HL-60 (cell line): ENCODE measurements at places on chromosomes 3 and 15.
A peak's percentile ranks its signal among the peaks of the same experiment; 100 is the strongest.

DNA sequence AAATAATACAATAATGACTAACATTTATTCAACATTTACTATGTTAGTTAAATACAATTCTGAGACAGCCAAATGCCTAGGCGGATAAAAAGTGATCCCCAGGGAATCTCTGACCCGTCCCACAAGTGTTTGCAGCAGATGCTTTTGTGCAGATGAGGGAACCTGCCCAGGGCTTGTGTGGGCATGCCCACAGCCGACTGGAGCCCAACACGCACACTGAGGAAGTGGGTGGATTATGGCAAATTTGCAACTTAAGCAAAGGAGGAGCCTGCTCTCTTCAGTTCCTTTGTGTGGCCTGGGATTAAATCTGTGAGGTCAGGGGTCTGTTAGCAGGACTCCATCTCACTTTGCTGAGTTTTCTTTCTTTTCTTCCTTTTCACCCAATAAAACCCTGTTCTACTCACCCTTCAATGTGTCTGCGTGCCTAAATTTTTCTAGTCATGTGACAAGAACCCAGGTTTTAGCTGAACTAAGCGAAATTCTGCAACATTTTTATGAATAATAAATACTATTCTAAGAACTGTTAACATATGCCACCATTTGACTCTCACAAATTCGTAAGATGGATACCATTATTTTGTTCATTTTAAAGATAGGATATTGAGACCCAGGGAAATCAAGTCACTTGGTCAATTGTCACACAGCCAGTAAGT, 13.9 kb upstream of the RTP1 start:
- DNase-seq, result no peak

DNA sequence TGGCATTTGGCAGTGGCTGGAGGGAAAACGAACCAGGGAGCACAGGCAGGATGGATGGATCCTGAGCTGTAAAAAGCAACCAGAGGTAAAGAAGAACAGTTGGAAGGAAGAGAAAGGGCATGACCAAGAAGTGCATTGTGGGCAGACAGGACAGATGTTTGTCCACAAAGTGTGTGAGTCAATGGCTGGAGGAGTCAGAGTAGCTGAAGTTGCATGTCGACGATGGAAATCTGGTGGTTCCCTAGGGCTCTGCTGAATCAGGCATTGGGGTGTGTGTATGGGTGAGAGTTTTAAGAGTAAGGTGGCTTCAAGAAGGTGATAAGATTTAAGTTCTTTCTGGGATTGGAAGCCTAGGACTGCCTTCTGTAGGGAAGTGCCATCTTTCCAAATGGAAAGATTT, 214.0 kb upstream of the BHLHE40 start:
- DNase-seq, result no peak

GRCh38 chr3:93969443-93969842, 4.3 kb downstream of the PROS1 start:
- DNase-seq, result no peak

- no peak for DNase-seq
Observed at GRCh38 chr3:34934660-34935059, 704.7 kb upstream of the ARPP21 start.

GRCh38 chr3:186216900-186217819, 108.3 kb upstream of the ETV5 start:
- DNase-seq, result no peak

DNA sequence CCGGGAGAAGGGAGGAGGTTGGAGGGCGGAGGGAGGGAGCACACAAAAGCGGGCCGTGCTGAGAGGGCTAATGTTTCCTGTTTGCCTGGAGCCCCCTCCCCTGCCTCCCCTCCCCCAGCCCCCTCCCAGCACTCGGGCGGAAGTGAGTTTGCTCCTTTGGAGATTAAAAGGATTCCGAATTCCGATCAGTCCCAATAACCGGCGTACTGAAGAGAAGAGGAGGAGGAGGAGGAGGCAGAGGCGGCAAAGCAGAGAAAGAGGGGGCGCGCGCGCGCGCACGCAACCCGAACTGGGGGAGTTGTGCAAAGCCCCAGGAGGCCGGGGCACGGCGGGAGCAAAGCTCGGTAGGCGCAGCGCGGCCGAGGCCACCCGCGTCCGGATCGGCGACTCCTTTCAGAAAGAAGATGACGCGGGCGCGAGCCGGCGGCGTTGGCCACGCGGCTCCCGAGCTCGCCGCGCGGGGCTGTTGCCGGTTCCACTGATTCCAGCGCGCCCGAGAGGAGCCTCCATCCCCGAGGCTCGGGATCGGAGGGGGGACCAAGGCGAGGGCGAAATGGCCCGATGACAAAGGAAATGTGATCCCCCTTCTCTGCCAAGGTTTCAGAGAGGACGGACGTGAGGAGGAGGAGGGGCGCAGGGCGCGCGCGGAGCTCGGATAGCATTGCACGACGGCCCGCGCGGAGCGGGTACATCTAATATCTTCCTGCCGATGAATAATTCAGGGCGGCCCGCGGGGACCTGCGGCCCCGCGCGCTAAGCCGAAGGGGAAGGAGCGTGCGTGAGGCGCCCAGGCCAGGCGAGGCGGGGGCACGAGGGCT, 1.1 kb upstream of the TRIM71 start:
- peak; percentile 2 for DNase-seq

DNA sequence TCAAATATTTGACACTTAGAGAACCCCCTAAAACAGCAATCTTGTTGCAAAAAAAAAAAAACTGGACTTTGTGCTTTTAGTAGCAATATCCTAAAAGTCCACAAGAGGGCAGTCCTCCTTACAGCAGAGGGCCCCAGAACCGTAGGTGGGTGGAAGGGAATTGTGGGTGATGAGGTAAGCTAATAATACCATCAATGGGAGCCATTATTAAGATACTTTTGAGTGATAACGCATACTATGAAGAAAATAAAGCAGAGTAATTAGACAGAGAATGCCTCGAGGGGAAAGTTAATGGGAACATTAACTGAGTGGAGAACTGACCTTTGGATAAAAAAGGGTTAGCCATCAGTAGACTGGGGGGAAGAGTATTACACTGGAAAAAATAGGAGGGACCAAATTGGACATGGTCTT, 229.9 kb downstream of the THRB start:
- DNase-seq, result peak; percentile 12

- DNase-seq, result no peak
Observed at GRCh38 chr15:44366971-44367370, 60.5 kb upstream of the CTDSPL2 start.

DNA sequence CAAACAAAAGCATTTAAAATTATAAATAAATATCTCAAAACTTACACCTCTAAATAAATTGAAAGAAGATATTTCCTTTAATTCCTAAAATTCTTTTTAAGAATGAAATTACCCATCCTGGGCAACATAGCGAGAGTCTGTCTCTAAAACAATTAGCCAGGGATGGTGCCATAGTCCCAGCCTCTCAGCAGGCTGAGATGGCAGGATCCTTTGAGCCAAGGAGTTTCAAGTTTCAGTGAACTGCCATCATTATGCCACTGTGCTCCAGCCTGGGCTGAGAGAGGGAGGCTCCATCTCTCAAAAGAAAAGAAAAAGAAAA, 25.4 kb downstream of the AADAC start:
- DNase-seq, result no peak

GRCh38 chr3:63400246-63400860, 122.2 kb downstream of the SYNPR start:
- DNase-seq, result no peak

DNA sequence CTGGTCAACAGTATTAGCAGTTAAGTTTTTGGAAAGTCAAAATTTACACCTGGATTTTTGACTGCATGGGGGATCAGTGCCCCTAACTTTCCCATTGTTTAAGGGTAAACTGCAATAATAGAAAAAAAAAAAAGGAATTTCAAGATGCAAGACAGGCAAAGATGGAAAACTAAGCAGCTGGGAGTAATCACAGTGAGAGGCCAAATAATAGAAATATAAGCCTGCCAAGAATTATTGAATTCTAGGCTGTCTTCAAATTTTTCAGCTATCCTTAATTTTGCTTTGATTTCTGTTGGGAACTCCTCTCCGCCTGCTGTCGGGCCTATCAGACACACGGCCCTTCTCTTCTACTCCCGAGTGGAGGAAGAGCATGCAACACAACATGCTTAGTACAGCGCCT, 215.5 kb upstream of the LMCD1 start:
- no peak for DNase-seq

DNA sequence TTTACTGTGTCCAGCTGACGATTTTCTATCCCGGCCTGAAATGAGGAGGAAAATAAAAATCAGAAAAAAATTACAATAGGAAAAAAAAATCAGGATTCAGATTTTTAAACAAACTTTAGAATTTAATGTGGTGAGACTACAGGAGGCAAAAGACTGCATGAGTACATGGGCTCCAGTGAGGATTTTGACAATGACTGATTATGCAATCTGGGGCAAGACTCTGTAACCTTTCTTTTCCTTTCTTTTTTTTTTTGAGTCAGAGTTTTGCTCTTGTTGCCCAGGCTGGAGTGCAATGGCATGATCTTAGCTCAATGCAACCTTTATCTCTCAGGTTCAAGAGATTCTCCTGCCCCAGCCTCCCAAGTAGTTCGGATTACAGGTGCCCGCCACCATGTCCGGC, 29.9 kb downstream of the SPG11 start:
- no peak for DNase-seq

DNA sequence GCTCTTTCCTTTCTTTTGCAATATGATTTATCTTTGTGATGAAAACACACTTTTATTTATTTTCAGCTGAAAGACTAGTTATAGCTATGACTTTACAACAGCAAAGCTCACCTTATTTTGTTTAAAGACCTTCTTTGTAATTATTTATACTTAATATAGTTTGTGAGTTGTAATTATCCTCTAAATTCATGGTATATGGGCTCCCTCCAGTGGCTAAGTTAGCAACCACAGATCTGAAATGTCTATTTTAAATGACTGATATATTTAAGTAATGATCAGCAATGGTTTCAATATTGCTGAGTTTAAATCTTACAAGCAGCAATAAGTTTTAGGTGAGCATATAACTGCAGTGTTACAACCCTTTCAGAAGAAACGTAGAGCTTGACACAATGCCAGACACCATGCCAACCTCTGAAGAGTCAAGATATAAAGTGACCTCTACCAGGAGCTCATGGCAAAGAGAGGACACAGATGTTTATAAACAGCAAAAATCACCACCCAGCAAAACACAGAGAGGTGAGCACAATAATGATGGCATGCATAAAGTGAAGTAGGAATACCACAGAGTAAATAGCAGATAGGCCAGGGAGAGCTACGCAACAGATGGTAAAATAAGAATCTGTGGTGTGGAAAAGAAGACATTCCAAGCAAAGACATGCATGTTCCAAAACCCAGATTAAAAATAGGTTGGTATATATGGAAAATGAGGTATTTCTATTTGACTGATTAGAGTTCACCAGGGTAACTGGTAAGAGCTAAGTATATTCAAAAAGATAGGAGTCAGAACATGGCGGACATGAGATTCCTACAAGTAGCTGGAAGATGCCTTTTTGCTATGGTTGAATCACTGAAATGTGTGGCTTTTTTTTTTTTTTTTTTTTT, 143.7 kb upstream of the ZNF385D start:
- no peak for DNase-seq

DNA sequence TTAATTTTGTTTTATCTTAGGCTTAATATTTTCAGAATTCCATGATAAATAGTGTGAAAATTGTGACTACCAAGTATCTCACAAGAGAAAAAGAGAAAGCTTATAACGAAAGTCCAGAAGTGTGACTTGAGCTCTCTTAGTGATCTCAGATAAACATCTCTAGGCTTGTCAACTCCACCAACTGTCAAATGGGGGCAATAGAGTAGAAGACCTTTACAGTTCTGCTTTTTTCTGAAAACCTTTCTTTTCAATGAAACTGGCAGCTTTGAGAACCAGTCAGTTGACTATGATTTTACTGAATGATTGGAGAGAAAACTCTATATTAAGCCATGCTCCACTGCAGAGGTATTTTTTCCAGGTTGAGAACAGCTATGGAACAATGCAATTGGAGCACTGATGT, 119.2 kb upstream of the TP63 start:
- peak; percentile 41 for DNase-seq

GRCh38 chr15:81497238-81497637, 123.2 kb upstream of the TMC3 start:
- DNase-seq, result no peak

DNA sequence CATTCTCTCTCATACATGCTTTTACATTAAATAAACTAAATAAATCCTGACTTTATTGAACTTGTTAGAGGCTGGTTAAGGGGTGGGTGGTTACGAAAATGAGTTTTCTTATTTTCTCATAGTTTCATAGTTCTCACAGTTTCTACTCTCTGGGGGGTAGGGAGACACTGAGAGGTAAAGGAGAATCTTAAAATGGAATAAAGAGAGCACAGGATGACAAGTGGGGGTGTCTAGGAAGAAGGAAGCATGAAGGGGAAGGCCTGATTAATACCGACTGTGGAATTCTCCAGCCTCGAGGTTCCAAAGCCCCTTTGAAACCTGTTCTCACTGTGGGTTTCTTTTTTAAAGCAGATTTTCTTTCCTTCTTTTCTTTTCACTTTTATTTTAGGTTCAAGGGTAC, 66.4 kb upstream of the TRA2B start:
- DNase-seq, result no peak

DNA sequence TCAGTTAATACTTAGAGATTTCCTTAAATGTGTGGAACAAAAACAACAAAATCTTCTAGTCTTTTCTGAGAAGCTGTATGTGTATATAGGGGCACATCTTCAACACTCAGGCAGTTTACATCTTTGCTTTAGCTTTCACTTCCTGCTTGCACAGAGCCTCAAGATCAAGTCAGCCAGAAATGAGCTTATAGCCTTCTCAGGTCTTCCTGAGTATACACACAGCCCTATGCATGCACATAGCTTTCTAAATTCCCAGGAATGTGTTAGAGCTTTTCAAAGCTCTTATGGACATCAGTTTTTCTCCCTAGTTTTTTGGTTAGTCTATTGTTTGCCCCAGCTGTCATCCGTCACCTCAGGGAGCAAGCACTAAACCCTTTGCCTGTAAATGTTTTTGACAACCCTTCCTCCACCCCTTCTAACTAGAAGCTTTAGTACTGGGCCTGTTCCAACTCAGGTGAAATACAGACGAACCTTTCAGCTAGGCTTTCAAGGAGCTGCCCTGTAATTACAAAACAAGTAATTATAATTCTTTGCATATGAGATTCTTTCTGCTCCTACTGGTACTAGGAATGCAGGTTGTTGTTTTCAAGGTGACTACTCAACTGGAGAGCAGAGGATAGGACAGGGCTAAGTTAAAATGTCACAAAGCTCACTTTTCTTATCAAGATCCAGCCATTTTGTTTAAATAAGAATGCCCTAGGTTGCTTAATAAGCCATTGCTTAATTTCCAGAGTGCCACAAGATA, 22.6 kb upstream of the MTMR10 start:
- no peak for DNase-seq

GRCh38 chr3:107206141-107206540, 171.1 kb upstream of the CCDC54 start:
- DNase-seq, result peak; percentile 7

DNA sequence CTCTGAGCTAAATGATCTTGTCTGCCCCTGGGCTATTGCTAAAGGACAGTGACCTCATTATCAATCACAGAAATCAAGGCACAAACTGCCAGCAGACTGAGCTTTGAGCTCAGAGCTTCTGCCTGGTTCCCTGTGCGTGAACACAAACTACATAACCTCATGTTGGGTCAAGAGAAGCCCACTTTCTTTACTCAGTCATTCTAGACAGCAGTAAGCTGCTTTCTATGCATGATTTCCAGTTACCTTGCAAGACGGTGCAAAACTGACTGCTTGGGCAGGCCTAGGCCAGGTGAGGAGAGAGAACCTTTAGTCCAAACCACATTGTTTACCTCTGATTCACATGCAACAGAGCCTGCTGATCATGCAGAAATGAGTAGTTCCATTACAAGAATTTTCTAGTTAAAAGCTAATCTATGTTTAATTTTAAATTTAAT, 75.1 kb downstream of the ARRDC4 start:
- no peak for DNase-seq

GRCh38 chr3:21704796-21705195, 46.2 kb downstream of the ZNF385D start:
- DNase-seq, result no peak

- no peak for DNase-seq
Observed at GRCh38 chr3:155556531-155556930, 188.3 kb downstream of the PLCH1 start.
